ENCODE measurements at places on chromosomes 1 and 21. TPM values are rescaled to one million over a fixed set of nuclear protein-coding genes. Genes with fewer than 3 reads are reported as not detected.

KIAA1614 gene
- total RNA-seq = 0.33 TPM

LCE2C gene
- total RNA-seq = not detected

NUP133 gene
- 44.0 TPM for total RNA-seq

A3GALT2 gene
- not detected for total RNA-seq

CLCA1 gene
- not detected for total RNA-seq

GNAT2 gene
- 0.39 TPM for total RNA-seq

RAP1GAP gene
- total RNA-seq = 0.16 TPM

HSD3B2 gene
- total RNA-seq = not detected

COL16A1 gene
- not detected for total RNA-seq

RORC gene
- total RNA-seq = 0.16 TPM

Data from naive thymus-derived CD4-positive, alpha-beta T cell (primary cell).